ENCODE measurements at places on chromosomes 5 and 9.

- DNase-seq, result no peak
These were observed 1124.6 kb upstream of the ACO1 start for GRCh38 chr9:31259824-31260223.

DNA sequence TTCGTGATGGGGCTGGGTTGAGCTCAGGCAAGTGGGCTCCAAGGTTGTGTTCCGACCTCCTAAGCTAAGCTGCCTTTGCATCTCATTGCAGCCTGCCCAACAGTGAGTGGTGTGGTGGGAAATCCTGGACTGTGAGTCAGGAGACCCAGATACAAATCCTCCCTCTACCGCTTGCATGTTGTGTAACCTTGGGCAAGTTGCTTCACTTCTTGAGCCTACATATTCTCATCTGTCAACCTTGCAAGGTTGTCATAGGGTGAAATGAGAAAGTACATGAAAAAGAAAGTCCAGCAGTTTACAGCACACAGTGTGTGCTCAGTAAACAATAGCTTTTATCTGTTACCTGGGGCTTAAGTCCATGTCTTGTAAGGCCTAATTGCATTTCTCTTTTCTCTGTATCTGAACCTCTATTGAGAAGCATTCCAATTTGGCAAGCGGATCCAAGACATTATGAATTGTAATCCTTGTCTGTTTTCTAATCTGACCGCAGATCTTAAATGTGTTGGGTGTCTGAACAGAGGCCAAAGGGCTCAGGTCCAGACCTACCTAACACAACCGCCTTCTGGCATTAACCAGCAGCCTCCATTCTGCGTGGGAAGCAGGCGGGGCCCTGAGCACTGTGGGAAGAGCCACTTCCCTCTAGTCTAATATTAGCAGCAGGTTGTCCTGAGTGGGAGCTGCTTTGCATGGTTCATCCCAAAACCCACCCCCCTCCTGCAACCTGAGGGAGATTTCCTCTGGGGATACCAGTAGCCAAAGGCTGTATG is 1.8 kb upstream of the GALNT12 start:
- no peak for DNase-seq

- DNase-seq, result no peak
These were observed 20.8 kb upstream of the MATR3 start for GRCh38 chr5:139272471-139273321.

- no peak for DNase-seq
These were observed 71.5 kb downstream of the COX7C start for GRCh38 chr5:86689103-86689729.

GRCh38 chr9:32954642-32955041 is 46.8 kb downstream of the APTX start:
- peak; percentile 93 for DNase-seq

- no peak for DNase-seq
These were observed 18.2 kb upstream of the STK32A start for GRCh38 chr5:147216552-147217154.

DNA sequence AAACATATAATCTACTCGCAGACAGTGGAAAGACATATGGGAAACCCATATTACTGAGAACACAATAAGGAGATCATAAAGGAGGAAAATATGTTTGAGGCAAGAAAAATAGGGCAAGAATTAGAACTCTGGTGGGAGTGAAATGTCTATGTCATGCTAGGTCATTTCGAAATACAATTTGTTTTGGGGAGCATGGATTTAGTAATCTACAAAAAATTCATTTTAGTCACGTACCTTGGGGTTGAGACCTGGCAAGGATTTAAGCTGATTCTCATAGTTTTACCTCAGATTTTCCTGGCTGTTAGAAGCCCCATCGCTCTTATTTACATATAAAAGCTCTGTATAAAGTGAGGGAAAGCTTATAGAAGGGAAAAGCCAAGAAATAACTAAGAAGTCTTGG is 11.5 kb upstream of the CSNK1G3 start:
- DNase-seq, result no peak

- DNase-seq, result no peak
These were observed 35.5 kb downstream of the JAKMIP2 start for GRCh38 chr5:147746986-147747385.

DNA sequence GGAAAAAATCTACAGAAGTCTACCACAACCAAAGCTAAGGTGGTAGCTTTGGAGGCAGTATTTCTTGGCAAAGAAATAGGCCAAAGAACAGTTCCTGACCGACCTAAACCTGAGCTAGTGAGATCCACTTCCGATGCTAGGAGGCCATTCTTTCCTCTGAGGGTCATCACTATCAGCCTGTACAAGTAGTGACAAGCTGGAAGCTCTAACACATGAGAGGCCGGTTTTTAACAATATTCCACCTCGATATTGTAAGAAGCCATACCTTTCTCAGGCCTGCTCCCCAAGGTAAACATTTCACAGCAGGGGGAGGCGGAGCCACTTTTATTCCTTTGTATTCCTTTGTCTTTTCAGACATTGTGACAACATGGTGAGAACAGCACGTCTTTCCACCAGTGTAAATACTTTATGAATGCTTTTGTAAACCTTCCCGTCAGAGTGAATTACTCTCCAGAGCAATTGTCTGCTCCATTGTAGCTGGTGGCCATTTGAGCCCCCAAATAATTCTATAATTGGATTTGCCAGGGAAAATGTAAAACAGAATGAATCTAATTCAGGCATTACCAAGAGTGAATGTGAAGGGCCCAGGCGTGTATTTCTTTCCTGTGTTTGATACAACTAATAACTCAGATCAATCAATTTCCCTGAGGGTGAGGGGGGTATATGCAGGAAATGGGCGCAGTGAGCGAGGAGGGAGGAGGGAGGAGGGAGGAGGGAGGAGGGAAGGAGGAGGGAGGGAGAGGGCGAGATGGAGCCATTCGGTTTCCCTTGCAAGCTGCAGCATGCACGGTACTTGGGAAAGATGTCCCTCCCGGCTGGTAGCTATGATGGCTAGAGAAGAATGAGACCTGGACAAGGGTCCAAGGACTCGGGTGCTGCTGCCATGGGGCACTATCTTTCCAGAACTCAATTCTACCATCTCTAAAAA is 166.6 kb downstream of the CDK5RAP2 start:
- DNase-seq, result no peak

GRCh38 chr5:75199946-75200345 is 36.7 kb downstream of the ANKRD31 start:
- DNase-seq, result no peak

- DNase-seq, result no peak
These were observed 185.8 kb upstream of the CDH6 start for GRCh38 chr5:31007672-31008071.

- DNase-seq, result peak; percentile 65
These were observed 35.3 kb downstream of the CPEB4 start for GRCh38 chr5:173923218-173924095.

DNA sequence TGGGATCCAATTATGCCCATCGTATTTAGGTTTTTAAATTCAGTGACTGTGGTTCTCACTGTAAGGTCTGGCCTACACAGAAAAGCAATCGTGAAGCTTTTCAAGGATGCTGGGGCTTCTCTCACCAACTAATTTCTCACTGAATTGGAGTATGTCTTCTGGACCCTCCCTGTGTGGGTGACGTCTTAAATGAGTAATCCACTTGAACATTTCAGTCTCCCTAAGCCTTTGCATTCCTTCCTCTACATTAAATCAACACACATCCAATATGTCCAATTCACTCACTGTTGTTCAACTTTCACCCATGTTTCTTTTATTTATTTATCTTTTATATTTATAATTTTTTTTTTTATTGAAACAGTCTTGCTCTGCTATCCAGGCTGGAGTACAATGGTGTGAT is 12.5 kb upstream of the BTF3 start:
- DNase-seq, result no peak

DNA sequence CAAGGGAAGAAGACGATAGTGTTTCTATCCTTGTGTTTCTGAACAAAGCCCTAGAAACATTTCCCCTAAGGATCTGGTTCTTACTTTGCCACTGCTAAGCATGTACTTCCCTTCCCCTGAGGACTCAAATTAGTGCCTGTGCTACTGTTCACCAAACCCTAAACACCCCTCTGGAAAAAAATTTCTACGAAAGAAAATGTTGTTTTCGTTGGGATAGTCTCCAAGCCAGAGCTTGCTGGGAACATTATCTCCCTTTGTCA is 294.6 kb downstream of the BNC2 start:
- no peak for DNase-seq

GRCh38 chr9:78858266-78858665 is 561.3 kb downstream of the PSAT1 start:
- DNase-seq, result no peak

DNA sequence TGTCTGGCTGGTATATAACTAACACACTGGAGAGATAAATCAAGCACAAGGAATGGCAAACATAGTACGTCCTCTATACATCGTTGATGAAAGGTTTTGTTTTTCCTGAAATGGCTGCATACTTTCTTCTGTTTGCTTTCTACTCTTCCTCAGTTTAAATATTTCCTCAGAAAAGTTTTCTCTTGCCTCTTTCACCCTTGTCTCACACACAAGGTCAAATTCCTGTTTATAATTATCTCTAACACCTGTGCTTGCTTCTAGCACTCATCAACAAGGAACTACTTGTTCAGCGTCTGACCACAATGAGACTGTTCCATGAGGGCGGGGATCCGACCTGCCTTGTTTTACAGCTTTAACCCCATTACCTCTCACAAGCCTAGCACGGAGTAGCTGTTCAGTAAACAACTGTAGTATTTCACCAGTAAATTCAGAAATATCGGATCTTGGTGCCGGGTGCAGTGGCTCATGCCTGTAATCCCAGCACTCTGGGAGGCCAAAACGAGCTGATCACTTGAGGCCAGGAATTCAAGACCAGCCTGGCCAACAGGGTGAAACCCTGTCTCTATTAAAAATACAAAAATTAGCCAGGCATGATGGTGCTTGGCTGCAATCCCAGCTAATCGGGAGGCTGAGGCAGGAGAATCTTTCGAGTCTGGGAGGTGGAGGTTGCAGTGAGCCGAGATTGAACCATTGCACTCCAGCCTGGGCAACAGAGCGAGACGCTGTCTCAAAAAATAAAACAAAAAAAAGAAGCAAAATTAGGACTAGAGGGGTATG is 37.0 kb downstream of the NR6A1 start:
- no peak for DNase-seq

GRCh38 chr5:78288246-78288645 is 6.3 kb downstream of the AP3B1 start:
- no peak for DNase-seq

GRCh38 chr9:85978496-85978895 is 37.5 kb downstream of the NAA35 start:
- DNase-seq, result no peak

- DNase-seq, result no peak
These were observed 579.3 kb downstream of the TLR4 start for GRCh38 chr9:118283488-118283887.

- no peak for DNase-seq
These were observed 203.0 kb downstream of the HSPA4 start for GRCh38 chr5:133254803-133255202.

DNA sequence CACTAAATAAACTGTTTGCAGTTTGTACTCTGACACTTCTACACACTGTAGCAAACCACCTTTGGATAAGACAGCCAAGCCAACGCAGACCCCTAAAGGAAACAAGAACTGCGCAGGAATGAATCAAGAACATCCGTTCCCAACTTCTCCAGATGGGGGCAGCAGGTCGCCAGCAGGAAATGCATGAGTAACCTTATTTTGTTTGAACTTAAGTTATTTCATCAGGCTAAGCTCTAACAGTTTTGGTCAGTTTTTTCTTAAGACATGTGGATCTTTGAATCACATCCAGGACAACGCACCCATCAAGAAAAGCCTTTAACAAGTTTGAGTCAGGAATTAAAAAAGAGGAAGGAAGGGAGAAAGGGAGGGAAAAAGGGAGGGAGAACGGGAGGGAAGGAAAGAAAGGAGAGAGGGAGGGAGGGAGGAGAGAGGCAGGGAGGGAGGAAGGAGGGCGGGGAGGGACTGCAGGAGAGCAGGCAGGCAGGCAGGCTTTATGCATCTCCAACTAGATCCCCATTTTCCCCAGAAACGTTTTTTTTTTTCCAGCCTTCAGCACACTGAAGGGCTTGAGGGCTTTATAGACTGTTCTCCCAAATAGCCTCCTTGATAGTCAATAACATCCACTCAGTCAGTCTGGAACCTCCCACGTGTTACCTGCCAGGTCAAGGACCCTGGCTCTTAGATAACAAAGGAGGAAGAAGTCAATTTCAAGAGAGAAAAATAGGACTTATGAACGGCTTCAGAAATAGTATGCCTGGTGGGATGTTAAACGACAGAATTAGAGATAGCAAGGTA is 22.2 kb downstream of the BHMT start:
- peak; percentile 88 for DNase-seq

DNA sequence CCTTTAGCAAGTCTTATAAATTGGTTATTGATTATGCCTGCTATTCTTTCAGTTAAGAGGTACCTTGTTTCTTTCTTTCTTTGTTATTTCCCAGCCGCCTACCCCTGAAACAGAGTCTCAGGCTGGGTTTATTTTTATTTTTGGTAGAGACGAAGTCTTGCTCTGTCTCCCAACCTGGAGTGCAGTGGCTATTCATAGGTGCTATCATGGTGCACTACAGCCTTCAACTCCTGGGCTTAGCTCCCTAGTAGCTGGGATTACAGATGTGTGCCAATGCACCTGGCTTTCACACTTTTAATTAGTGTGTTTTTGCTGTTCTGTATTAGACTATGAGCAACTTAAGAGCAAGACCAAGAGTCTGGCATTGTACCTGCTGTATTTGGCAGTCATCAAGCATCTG is 14.2 kb downstream of the MAML1 start:
- no peak for DNase-seq

GRCh38 chr5:133514456-133514855 is 97.9 kb downstream of the FSTL4 start:
- DNase-seq, result no peak

DNA sequence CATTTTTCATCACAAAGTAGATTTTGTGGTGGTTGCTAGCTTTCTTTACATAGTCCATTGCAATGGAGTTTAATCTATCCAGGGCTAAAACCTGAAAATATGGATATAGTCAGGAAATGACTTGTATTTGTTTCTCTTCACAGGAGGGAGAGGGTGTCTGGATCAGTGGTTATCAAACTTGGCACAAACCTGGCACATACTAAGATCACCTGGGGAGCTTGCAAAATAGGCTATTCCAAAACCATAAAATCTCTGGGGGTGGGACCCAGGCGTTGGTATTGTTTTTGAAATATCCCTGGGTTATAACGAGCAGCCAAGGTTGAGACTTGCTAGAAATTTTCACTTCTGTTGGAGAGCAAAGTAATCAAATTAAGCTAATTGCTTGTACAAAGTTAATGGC is 179.9 kb downstream of the PCSK1 start:
- DNase-seq, result no peak

GRCh38 chr9:131854334-131854733 is 114.5 kb upstream of the RAPGEF1 start:
- no peak for DNase-seq
